Neuronal stem cell (in vitro differentiated cells): ENCODE measurements at places on chromosomes 12 and 14.

DNA sequence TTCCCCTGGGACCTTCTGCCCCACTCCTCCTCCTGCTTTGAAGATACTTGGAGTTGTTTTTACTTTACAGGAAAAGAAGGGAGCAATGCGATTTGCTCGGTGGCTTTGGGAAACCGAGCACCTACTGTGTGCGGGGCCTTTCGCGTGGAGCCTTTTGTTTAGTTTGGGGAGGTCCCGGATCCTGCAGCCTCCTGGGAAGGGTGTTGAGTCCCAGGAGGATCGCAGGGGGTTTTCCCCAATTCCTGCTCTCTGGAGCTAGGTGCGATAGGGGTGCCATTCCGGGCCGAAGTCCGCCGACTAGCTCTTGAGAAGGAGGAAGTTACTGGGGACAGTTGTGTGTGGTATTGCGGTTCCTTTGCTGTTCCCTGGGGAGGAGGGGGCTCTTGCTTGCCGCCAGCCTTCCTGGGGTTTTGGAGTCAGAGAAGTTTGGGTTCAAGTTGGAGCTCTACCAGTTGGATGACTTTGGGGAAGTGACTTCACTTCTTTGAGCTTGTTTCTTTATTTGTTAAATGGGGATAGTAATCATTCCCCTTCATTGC, 1.1 kb downstream of the BRI3BP start:
- DNase-seq, result no peak

- DNase-seq, result peak; percentile 86
Observed at GRCh38 chr12:6944381-6945186, 762 bp downstream of the C12orf57 start.

DNA sequence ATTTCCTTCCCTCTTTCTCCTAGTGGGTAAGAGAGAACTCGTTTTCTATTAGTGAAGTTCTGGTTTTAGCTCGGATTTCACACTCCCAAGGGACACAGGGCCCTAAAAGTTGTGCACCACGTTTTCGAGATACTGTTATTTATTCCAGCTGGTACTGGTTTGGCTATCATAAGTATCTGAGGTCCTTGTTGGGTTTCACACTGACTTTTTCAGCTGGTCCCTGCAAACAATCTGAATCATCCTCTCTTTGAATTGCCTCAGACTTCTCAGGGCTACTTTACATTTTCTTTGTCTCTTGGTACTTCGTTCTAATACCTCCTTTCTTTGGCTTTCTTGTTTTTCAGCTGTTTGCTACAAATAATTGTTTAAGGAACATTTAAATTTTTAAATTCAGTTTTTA, 75.7 kb downstream of the SCN8A start:
- DNase-seq, result no peak

GRCh38 chr12:43210485-43211192, 341.4 kb downstream of the ADAMTS20 start:
- no peak for DNase-seq

DNA sequence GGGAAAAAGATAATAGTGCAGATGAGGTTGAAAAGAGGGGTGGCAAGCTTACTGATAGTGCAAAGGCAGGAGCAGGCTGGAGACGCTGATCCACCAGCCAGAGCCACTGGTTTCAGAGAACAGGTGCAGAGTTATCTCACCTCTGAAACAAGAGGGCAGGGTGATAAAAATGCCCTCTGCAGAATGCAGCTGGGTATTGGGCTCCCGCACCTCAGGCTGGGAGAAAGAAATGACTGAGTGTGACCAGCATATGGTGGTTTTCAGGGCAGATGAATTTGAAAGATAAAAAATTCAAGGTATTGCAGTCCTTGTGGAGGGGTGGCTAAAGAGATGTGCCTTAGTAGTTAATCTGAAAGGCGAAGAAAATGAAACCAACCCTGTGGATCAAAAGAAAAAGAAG, 2.9 kb upstream of the TMEM30B start:
- no peak for DNase-seq

DNA sequence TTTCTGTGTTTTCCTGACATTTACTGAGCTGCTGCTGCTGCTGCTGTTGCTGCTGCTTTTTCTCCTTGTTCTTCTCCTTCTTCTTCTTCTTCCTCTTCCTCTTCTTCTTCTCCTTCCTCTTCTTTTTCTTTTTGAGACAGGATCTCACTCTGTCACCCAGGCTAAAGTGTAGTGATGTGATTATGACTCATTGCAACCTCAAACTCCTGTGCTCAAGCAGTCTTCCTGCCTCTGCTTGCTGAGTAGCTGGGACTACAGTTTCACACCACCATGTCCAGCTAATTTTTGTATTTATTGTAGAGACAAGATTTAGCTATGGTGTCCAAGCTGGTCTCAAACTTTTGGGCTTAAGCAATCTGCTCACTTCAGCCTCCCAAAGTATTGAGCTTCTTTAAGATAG, 95.8 kb downstream of the TMTC3 start:
- DNase-seq, result no peak

DNA sequence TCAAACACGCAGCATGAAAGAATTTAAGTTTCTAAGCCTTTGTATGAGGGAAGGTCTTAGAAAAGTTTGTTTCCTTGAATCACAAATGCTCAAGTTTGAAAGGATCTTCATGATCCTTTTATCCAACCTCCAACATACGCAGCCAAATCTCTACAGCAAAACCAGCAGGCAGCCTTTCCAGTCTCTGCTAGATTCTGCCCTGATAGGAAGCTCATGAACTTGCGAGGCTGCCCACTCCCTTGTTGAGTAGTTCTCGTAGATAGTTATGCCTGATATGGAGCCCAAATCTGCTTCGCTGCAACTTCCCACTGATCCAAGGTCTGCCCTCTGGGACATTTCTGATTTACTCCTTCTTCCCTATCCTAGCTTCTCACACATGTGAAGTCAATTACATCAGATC, 272.9 kb downstream of the EGLN3 start:
- no peak for DNase-seq

DNA sequence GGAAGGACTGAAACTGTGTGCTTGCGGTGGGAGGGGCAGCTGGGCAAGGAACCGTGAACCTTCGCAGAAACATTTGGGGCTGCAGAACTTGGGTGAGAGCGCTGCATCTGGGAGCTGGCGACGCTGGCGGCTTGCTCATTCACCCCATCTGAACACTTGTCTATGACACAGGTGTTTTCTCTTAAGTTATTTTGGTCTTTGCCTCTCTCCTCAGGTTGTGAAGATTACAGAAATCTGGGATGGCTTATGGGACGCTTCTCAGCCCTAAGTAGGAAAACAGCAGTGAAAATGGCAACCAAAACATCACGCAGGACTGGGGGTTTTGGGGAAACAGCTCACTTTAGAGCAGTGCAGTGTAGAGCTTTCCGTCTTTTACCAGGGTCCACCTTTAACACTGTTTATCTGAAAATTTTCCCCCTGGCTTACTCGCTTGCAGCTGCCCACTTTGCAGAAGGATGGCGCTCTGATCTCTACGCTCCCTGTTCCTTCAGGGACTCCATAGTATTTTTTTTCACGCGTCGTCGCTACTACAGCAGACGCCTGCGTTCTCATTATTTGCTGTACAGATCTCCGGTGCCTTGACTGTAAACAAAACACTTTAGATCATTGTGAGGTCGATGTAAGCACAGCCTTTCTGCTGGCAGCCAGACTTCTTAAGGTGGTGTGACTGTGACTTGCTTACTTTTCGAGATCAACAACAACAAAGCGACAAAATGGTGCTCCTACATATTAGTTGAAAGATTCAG, 2.7 kb upstream of the CDKN1B start:
- no peak for DNase-seq

DNA sequence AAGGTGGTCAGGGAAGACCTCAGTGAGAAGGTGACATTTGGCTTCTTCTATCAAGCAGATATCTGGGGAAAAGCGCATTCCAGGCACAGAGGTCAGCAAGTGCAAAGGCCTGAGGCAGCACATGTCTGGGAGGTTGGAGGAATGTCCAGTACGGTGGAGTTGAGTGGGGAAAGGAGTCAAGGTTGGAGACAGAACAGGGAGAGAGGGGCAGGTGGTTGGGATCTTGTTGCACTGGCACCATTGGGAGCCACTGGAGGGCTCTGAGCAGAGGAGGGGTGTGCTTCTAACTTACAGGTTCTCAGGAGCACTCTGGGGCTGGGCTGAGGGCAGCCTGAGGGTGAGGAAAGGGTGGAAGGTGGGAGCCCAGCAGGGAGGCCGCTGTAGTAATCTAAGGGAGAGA, 52.1 kb downstream of the EID3 start:
- no peak for DNase-seq

DNA sequence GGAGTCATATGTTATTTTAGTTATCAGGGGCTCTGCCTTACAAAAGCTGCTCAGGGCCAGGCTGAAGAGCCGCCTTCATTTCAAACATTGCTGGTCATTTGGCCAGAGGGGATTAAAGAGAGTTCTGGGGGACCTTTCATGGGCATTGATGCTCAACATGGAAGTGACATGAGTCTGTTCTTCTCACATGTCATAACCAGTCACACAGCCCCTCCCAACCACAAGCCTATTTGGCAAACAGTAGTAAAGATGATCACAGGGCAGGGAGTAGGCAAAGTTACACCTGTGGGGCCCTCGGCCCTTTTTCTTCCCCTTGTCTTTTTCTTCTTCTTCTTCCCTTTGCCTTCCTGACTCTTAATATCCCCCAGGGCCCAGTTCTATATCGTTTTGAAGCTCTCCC, 33.3 kb downstream of the CFAP54 start:
- DNase-seq, result no peak

DNA sequence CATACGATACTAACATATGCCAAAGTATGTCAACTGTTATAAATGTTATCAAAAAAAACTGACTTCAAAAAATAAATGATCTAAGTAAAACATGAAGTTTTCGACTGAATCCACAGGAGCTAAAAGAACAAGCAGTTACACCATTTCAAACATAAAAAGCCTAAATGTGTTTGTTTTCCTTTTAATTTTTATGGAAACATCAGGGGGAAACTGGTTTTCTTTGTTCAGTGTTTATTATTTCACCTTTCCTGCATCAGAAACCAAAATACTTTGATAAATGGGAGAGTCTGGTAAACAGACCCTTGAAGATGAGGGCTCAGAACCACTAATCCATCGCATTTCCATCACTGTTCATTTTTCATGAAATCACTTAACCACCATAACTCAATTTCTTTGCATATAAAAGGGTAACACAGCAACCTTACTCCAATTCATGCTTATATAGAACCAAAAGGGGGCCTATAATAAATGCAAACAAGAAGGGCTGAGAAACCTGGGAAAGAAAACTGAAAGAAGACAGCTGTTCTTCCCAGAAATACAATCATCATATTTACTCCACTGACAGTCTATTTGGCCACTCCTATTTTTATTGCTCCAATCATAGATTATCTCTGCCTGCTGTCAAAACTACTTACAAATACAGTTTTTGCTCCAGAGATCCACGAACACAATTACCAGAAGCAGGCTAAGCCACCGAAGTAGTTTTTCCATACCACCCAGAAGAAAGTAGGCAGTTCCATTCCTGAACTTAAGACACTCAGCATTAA, 17.0 kb downstream of the FGD6 start:
- no peak for DNase-seq

DNA sequence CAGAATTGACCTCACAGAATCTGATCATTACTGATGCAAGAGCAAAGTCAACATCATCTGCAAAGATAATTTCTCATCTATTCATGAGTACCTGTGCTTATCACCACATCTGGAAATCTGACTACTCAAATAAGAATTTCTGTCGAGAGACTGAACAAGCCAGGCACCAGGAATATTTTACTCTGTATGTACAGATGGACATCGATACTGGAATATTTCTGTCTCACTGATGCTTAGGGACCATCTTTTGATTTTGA, 105.2 kb downstream of the BICD1 start:
- DNase-seq, result no peak

- no peak for DNase-seq
Observed at GRCh38 chr14:43479596-43480195, 1027.4 kb downstream of the FSCB start.

- peak; percentile 62 for DNase-seq
Observed at GRCh38 chr12:153080-153746, 60.7 kb downstream of the SLC6A12 start.

- DNase-seq, result no peak
Observed at GRCh38 chr12:105369014-105369413, 38.5 kb downstream of the C12orf75 start.

DNA sequence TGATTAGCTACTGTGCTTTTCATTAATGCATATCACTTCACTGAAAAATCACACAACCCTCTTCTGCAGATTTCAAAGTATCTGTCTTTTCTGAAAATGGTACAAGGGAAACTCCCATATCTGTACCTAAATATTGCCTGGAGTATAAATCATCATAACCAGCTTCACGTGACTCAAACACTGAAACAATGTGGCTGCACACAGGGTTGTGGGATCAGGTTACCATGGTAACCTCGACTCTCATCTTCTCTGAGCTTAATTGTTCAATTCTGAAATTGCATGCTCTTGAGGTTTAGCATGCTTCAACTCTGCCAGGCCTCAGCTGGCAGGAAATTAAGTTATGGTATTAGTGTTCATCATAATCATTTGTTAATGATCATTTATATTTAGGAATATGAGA, 77.5 kb upstream of the CPSF6 start:
- DNase-seq, result no peak

DNA sequence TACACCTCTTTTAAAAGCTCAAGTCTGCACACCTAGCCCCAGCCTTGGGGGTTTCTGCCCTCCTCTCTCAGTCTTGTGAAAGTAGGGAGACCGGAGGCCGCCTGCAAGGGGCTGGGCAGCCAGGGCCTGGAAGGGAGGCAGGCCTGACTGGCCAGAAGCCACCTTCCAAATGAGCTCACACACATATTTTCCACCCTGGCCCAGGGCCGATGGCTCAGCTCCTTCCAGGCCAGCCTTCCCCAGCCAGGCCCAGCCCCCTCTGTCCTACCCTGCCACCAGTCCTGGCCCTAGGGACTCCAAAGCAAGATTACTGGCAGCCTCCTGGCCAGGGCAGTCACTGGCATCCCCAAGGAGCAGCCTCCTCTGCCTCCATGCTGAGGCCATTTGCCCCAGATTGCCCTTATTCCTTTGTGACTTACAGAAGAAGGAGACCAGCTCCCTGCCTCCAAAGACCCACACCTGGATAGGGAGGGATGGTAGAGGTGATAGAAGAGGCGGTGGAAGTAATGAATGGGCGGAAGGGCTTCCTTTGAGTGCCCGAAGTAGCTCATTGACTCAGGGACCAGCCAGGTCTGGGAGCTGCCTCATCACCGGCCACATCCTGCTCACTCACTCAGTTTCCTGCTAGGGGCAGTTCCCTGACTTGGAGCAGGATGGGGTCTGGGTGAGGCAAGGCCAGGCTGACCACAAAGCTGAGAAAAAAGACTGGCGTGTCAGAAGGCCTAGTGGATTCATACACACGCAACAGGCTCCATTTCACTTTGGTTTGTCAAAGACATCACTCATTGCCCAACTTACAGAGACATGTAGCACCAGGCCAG, 14.8 kb downstream of the MMP14 start:
- DNase-seq, result no peak

DNA sequence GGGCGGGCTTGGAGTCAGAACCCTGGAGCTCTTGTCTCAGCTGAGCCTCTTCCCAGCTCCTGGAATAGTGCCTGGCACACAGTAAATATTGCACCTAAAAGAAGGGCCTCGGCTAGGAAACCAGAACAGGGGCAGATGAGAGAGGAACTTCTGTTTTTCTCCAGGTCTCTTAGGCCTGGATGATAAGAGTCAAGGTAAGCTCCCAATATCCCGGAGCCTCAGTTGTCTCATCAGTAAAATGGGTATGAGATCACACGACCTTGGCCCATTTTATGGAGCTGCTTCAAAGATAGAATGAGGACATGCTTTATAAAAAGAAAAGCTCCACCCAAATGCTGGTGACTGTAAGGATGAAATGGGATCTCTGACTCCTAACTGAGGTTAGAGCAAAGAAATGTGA, 202.2 kb downstream of the TTC7B start:
- no peak for DNase-seq

- DNase-seq, result no peak
Observed at GRCh38 chr12:98475565-98475908, 39.9 kb upstream of the TMPO start.
